Regular cardiac myocyte (primary cell): ENCODE measurements at places on chromosomes 1 and 21. TPM values are rescaled to one million over a fixed set of nuclear protein-coding genes. Genes with fewer than 3 reads are reported as not detected.

Gene USP25
- total RNA-seq = 21.9 and 34.1 TPM in 2 replicates

Gene MROH9
- 0.38 and 0.85 TPM in 2 replicates for total RNA-seq

Gene LORICRIN
- total RNA-seq = not detected in 2 replicates

Gene SYT14
- total RNA-seq = 1.2 and 2.0 TPM in 2 replicates

Gene NDC1
- total RNA-seq = 15.5 and 43.1 TPM in 2 replicates

Gene ANKRD65
- under 0.01 TPM in 2 replicates for total RNA-seq

Gene ZBTB8B
- under 0.01 TPM in 2 replicates for total RNA-seq

Gene INPP5B
- total RNA-seq = 22.2 and 32.1 TPM in 2 replicates

Gene PALMD
- 6.9 and 31.9 TPM in 2 replicates for total RNA-seq

Gene ATP1A4
- under 0.01 TPM in 1 of 2 replicates, not detected in the other for total RNA-seq

Gene COL16A1
- 14.2 and 97.5 TPM in 2 replicates for total RNA-seq

Gene DDAH1
- 60.4 and 87.9 TPM in 2 replicates for total RNA-seq

Gene CORT
- total RNA-seq = not detected in 2 replicates

Gene TNNI3K
- 0.28 TPM in 1 of 2 replicates, not detected in the other for total RNA-seq

Gene PCAT6
- 0.56 TPM in 1 of 2 replicates, not detected in the other for total RNA-seq

Gene C1orf141
- not detected in 2 replicates for total RNA-seq

Gene VASH2
- 0.28 TPM in 1 of 2 replicates, not detected in the other for total RNA-seq

Gene IFI44
- 19.2 and 23.8 TPM in 2 replicates for total RNA-seq

Gene CRYAA
- total RNA-seq = not detected in 2 replicates

Gene TRPM2
- 0.28 TPM in 1 of 2 replicates, not detected in the other for total RNA-seq

Gene CLCN6
- total RNA-seq = 5.0 and 12.1 TPM in 2 replicates

Gene DCST1
- not detected in 2 replicates for total RNA-seq

Gene RNU1-3
- under 0.01 TPM in 2 replicates for total RNA-seq

Gene OR2T10
- not detected in 2 replicates for total RNA-seq

Gene GJA4
- total RNA-seq = 0.58 and 0.85 TPM in 2 replicates

Gene CFHR5
- total RNA-seq = not detected in 2 replicates

Gene GPR37L1
- not detected in 2 replicates for total RNA-seq

Gene RGS1
- total RNA-seq = under 0.01 TPM in 1 of 2 replicates, not detected in the other

Gene MSH4
- 0.38 and 1.4 TPM in 2 replicates for total RNA-seq

Gene KIF2C
- total RNA-seq = 4.8 and 47.9 TPM in 2 replicates

Gene NBPF3
- 12.3 and 23.7 TPM in 2 replicates for total RNA-seq

Gene LIN28A
- total RNA-seq = not detected in 2 replicates

Gene S100A6
- total RNA-seq = 607 and 730 TPM in 2 replicates

Gene FCMR
- not detected in 2 replicates for total RNA-seq

Gene FAM43B
- 0.28 TPM in 1 of 2 replicates, not detected in the other for total RNA-seq

Gene HES2
- total RNA-seq = 0.77 and 0.85 TPM in 2 replicates

Gene MAP10
- total RNA-seq = 0.96 and 1.1 TPM in 2 replicates

Gene WNT2B
- total RNA-seq = 1.5 and 3.4 TPM in 2 replicates

Gene ARMH1
- total RNA-seq = under 0.01 and 0.28 TPM in 2 replicates

Gene S100B
- total RNA-seq = 0.28 TPM in 1 of 2 replicates, not detected in the other

Gene TFF2
- not detected in 2 replicates for total RNA-seq

Gene GPA33
- total RNA-seq = not detected in 2 replicates

Gene EFNA1
- total RNA-seq = 0.19 and 1.4 TPM in 2 replicates

Gene LPAR3
- total RNA-seq = 0.19 and 2.0 TPM in 2 replicates

Gene SERTAD4
- total RNA-seq = 11.8 and 12.1 TPM in 2 replicates

Gene WDR64
- total RNA-seq = not detected in 2 replicates
